ENCODE measurements at places on chromosomes 5 and 9.

GRCh38 chr9:105138306-105138801 is 106.1 kb upstream of the SLC44A1 start:
- DNase-seq = no peak

- no peak for DNase-seq
Observed at GRCh38 chr5:127358740-127359139, 68.1 kb downstream of the MEGF10 start.

GRCh38 chr5:17309462-17309861 is 92.0 kb downstream of the BASP1 start:
- DNase-seq = no peak

- no peak for DNase-seq
Observed at GRCh38 chr5:103587185-103587748, 24.7 kb upstream of the NUDT12 start.

DNA sequence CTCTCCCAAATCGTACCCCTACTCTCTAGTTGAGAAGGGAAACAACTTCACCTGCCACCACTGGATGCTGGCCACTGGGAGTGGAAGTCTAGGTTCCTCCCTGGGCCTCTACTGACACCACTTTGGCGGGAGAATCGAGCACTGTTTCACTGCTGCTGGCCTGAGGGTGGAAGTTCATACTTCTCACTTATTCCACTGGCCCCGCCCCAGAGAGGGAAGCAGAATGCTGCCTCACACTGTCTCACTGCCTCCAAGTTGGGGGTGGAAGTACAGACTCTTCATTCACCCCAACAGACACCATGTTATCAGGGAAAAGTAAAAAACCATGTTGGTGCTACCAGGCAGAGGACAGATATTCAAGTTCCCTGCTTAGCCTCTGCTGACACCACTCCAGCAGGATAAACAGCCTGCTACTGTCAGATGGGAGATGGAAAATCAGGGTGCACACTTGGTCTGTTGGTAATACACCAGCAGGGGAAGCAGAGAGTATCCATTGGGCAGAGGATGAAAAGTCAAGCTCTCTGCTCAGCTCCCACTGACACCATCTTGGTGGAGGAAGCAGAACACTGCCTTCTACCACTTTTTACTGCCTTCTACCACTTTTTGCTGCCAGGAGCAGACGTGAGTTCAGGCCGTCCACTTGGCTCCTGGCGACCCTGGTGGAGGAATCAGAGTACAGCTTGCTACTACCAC is 159.4 kb downstream of the SIL1 start:
- no peak for DNase-seq

- DNase-seq = no peak
Observed at GRCh38 chr5:148951612-148952011, 111.2 kb downstream of the SH3TC2 start.

Measured in activated naive CD4-positive, alpha-beta T cell treated with anti-CD3 and anti-CD28 coated beads, Interleukin-2, amount 50 U/mL, for 72 hours (primary cell).